ENCODE measurements at places on chromosomes 3 and 15.

DNA sequence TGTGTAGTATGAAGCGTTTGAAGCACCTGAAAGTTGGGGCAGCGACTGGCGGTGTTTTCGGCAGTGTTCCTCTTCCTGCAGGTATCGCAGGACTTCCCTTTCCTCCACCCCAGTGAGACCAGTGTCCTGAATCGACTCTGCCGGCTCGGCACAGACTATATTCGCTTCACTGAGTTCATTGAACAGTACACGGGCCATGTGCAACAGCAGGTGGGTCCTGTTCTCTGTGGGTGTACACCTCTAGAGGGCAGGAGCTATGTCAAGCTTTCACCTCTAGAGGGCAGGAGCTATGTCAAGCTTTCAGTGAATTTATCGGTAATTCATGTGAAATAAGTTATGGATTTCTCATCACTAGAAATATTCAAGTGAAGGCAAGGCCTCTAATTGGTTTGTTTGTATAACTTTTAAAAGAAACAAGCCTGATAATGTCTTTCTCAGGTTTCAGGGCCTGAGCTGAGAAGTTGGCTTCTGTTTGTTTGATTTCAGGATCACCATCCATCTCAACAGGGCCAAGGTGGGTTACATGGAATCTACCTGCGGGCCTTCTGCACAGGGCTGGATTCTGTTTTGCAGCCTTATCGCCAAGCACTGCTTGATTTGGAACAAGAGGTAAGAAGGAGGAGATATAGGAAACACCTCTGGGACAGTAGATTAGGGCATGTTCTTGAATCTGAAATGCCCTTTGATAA, 5.3 kb downstream of the TUBGCP4 start:
- DNase-seq, result peak; percentile 10

GRCh38 chr15:72451224-72451623, 22.9 kb upstream of the ARIH1 start:
- no peak for DNase-seq

DNA sequence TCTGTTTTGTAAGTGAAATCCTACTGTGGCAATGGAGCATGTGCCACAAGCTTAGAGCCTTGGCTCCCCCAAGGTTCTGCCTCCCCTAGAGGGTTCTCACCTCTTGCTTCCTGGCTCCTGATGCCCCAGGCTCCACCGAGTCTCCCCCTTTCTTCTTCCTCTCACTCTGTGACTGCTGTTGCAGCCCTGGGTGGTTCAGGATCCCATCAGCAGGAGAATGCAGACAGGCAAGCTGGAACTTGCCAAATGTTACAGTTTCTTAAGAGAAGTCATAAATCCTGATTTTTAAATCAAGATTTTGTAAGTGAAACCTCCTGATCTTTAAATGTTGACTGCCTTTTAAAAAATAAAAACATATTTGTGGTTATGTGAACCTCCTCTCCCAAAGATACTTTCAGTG, 133.9 kb downstream of the CCNL1 start:
- DNase-seq, result no peak

GRCh38 chr15:81384891-81385720, 11.1 kb upstream of the TMC3 start:
- no peak for DNase-seq

- DNase-seq, result no peak
Observed at GRCh38 chr3:195284842-195285241, 13.9 kb upstream of the XXYLT1 start.

Measured in stimulated activated CD4-positive, alpha-beta T cell treated with anti-CD3 and anti-CD28 coated beads, Interleukin-2, amount 100 ng/mL, for 48 hours (primary cell).